ENCODE measurements at places on chromosomes 16 and 17.

- DNase-seq, result no peak
Measured at GRCh38 chr16:79402356-79402755, 198.2 kb downstream of the MAF start.

GRCh38 chr17:41133880-41134735, 6.2 kb downstream of the KRTAP4-6 start:
- DNase-seq, result no peak

- DNase-seq, result no peak
Measured at GRCh38 chr16:87190288-87191230, 126.6 kb downstream of the C16orf95 start.

- DNase-seq, result no peak
Measured at GRCh38 chr16:31404353-31405064, 11.4 kb downstream of the ITGAD start.

GRCh38 chr17:79010304-79010646, 711 bp upstream of the CANT1 start:
- DNase-seq, result no peak

GRCh38 chr17:39700148-39700987, 504 bp downstream of the ERBB2 start:
- DNase-seq, result no peak

DNA sequence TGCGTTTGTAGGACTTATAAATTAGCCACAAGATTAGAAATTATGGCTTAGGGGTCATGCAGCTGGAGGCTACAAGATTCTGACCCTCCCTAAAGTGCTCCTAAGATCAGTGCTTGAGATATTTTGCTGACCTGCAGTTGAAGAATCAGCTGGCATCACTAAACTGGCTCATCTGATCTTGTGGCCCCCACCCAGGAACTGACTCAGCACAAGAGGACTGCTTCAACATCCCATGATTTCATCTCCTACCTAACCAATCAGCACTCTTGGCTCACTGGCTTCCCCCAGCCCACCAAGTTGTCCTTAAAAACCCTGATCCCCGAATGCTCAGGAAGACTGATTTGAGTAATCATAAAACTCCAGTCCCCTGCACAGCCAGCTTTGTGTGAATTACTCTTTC, 86.4 kb upstream of the ERCC4 start:
- no peak for DNase-seq

Measured in CD4-positive, alpha-beta T cell treated with Interleukin-17A for 1 hour (primary cell).